Cortex of kidney (tissue), 1 donor: ENCODE measurements at places on chromosomes 13 and 19.

DNA sequence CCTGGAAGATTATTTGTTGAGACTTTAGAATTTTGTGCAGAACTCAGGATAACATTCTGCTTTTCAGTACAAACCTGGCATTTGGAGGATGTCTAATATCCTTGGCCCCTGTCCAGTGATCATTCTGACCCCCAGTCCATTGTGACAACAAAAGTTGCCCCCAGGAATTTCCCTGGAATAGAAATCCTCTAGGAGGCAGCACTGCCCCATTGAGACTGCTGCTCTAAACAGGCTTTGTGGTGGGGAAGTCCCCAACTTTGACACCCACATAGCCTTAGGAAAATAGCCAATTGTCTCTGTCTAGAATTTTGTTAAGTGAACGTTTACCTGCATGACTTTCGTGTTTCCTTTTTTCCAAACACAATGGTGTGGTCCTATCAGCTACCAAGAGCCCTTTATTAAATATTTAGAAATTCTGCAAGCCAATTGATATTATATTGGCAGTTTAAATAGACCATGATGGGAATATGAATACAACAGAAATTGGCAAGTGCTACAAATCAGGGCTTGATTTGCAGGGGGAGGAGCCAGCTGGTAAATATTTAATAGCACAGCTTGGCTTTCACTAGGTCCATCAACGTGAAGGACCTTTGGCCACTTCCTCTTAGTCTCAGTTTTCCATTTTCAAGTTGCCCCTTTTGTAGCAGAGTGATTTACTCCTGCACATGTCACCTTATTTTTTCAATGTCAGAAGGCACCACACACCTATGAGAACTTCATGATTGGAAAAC lies 451.7 kb downstream of the EFNB2 start:
- DNase-seq, result no peak

- no peak for DNase-seq
These were observed 304 bp downstream of the TSPAN16 start for GRCh38 chr19:11296264-11296663.

DNA sequence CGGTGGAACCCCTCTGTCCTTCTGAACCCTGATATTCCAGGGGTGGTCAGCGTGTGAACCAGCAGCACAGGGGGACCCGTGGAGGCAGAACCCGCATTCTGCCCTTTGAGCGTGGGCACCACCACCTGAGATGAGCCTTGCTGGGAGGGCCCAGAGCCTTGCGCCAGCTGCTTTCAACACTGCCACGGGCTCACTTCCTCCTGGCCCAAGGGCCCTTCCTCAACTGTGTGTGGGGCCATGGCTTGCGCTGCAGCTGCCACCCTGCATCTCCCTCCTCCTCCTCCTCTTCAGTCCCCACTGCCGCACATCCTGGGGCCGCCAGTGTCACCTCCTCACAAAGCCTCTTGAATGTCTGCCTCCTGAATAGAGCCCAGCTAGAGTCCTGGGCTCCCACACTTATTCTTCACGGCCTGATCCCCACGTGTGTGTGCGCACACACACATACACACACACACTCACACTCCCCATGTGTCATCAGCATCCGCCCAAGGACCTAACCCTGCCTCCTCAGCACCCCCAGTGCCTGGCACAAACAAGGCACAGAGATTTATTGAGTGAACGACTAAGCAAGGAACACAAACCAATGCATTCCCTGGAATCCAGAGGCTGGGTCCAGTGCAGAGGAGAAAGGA lies 26.9 kb upstream of the TMEM160 start:
- no peak for DNase-seq

DNA sequence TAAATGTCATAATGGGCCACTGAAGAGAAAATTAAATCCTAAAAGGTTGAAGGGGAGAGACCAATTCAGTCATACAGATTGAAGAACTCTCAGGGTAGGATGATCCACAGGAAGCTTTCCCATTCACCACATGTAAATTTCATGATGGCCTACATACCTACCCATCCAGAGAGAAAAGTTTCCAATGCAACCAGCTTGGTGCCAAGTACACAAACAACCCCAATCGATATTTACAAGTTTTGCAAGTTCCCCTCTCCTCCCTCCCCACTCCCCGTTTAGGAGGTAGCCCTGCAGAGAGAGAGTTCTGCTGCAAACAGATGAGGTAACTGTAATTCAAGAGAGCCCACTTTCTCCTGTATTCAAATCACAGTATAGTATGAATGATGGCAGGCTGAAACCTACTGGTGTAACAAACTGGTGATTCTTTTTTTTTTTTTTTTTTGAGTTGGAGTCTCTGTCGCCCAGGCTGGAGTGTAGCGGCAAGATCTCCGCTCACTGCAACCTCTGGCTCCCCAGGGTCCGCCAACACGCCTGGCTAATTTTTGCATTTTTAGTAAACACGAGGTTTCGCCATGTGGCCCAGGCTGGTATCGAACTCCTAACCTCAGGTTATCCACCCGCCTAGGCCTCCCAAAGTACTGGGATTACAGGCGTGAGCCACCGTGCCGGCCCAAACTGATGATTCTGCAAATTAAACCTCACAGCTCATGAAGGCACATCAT lies 14.4 kb downstream of the FOXO1 start:
- DNase-seq, result no peak

DNA sequence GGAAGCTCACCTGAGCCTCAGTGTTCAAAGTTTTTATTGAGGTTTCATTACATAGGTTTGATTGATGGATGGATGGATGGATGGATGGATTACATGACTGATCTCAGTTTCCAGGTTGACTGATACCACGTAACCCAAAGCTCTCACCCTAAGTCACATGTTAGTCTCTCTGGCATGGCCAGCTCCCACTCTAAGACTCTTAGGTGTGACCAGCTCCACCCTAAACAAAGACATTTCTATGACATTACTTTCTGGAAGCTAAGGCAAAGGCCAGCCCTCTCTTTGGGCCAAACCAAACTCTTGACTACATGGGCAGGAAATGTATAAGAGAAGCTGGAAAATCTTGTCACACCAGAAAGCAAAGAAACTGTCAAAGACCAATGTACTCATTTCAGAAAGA lies 28.6 kb downstream of the POLR1D start:
- no peak for DNase-seq

DNA sequence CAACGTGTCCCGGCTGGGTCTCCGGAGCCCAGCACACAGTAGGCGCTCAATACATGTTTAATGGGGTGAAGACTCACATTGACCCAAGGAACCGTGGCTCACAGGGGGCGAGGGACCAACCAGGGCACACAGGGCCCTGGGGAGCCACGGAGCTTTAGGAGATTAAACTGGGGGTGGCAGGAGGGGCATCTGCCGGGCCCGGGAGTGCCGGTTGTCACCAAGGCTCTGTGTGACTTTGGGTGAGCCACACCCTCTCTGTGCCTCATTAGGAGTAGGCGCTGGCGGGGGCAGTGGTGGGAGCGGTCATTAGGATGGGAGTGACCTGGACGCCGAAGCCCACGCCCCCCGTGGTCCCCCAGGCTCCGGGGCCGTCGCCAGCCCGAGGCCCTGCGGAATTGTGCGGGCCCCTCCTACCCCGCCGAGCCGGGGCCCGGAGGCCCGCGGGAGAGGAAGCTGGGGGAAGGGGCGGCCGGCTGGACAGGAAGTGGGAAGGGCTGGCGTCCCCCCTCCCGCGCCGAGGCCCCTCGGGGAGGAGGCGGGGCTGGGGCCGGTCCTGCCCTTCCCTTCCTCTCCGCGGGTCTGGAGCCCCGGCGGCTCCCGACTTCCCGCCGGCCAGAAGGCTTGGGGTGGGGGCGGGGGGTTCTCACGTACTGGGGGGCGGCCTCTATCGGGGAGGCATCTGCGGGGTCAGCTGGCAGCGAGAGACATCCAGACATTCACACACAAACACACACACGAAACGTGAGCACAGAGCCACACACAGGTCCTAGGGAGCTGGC lies 1.8 kb upstream of the SSBP4 start:
- no peak for DNase-seq
